ENCODE measurements at places on chromosomes 3 and 15.

DNA sequence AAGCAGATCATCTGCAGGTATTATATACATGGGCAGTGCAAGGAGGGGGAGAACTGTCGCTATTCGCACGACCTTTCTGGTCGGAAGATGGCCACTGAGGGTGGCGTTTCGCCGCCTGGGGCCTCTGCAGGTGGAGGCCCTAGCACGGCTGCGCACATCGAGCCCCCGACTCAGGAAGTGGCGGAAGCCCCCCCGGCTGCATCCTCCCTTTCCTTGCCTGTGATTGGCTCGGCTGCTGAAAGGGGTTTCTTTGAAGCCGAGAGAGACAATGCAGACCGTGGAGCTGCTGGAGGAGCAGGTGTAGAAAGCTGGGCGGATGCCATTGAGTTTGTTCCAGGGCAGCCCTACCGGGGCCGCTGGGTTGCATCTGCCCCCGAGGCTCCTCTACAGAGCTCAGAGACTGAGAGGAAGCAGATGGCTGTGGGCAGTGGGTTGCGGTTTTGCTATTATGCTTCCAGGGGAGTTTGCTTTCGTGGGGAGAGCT, 639 bp downstream of the MKRN3 start:
- no peak for DNase-seq

GRCh38 chr3:187011915-187012314, 81.6 kb downstream of the ST6GAL1 start:
- DNase-seq: no peak

- no peak for DNase-seq
Observed at GRCh38 chr3:132773071-132773619, 50.9 kb upstream of the NPHP3 start.

GRCh38 chr15:62068071-62068809, 1.5 kb downstream of the C2CD4A start:
- DNase-seq: no peak

- no peak for DNase-seq
Observed at GRCh38 chr3:71247221-71247957, 336.1 kb downstream of the FOXP1 start.

GRCh38 chr3:159843840-159844730, 144.6 kb upstream of the IL12A start:
- no peak for DNase-seq

DNA sequence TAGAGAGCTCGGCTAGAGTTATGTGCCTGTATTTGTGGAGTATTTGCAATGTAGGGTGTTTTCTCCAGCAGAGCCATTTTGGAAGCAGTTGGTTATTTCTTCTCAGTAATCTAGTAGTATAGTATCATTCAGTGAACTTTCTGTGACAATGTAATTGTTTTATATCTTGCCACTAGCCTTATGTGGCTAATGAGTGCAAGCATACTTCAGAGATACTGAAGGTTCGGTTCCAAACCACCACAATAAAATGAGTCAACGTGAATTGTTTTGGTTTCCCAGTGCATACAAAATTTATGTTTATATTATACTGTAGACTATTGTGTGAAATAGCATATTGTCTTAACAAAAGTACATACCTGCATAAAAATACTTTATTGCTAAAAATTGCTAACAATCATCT, 286.9 kb upstream of the TBL1XR1 start:
- no peak for DNase-seq

GRCh38 chr3:12227833-12228232, 61.0 kb upstream of the PPARG start:
- DNase-seq: no peak

DNA sequence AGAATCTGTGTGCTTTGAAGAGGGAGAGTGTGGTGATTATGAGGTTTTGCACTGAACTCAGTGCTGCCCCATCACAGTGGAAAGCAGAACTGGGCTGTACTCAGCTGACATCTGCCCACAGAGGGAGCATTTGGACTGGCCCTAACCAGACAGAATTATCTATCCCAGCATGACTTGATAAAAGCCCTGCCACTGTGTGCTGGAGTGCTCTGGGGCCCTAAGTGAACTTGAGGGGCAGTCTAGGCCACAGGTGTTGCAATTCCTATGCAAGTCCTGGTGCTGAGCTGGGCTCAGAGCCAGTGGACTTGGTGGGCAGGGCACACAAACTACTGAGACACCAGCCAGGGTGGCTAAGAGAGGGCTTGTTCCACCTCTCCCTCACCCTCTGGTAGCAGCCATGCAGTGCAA, 269.2 kb upstream of the CTNNB1 start:
- no peak for DNase-seq

- no peak for DNase-seq
Observed at GRCh38 chr15:43239732-43240491, 19.1 kb upstream of the EPB42 start.

DNA sequence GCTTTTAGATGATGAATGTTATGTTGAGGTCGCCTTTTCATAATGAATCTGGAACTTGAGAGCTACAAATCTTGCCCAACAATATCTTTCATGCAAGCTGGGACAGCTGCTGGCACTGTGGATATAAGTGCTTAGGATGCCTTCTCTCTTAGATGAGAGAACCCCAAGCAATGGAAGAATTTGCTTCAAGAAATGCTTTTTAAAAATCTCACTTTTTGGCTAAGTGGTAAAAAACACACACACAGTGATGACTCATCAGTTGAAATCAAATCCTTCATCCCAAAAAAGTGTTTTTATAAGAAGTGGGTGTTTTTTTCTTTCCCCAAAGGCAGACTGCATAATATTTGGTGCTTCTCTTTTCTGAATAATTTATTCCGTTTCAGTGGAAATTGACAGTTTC, 38.4 kb upstream of the GALNT15 start:
- DNase-seq: no peak

- no peak for DNase-seq
Observed at GRCh38 chr15:78604420-78604819, 16.4 kb downstream of the CHRNA3 start.

GRCh38 chr15:91521996-91522395, 331.5 kb upstream of the SLCO3A1 start:
- no peak for DNase-seq

- peak; percentile 2 for DNase-seq
Observed at GRCh38 chr3:118817748-118818165, 216.9 kb downstream of the IGSF11 start.
